ENCODE measurements at places on chromosomes 1 and 21.

DNA sequence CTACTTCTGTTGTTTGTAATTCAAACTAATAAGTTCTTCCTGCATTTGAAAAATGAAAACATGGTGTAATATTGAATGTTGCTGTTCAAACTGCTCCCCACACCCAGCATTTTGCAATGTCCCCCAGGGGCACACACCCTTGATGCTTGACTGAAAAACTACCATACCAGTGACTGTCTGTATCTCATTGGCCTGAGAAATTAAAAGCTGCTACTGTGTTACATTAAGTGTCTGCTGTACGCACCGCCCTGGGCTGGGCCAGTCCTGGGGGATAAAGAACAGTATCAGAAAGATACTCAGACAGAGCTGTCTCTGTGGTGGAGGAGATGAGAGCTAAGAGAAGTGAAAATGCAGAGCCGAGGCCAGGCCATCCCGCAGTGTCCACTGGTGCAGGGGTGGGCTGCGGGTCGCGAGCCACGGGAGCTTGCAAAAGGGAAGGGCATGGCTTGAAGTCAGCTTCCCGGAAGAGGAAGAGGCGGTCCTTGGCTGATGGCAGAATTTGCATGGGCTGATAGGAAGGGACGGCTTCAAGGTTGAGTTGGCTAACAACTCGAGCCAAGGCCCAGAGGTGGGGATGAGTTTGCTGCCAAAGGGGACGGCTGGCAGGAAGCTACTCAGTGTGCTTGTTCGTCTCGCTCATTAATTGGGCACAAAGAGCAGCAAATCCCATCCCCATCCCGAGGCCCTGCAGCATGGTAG lies 329.8 kb upstream of the VAMP3 start:
- no peak for DNase-seq

DNA sequence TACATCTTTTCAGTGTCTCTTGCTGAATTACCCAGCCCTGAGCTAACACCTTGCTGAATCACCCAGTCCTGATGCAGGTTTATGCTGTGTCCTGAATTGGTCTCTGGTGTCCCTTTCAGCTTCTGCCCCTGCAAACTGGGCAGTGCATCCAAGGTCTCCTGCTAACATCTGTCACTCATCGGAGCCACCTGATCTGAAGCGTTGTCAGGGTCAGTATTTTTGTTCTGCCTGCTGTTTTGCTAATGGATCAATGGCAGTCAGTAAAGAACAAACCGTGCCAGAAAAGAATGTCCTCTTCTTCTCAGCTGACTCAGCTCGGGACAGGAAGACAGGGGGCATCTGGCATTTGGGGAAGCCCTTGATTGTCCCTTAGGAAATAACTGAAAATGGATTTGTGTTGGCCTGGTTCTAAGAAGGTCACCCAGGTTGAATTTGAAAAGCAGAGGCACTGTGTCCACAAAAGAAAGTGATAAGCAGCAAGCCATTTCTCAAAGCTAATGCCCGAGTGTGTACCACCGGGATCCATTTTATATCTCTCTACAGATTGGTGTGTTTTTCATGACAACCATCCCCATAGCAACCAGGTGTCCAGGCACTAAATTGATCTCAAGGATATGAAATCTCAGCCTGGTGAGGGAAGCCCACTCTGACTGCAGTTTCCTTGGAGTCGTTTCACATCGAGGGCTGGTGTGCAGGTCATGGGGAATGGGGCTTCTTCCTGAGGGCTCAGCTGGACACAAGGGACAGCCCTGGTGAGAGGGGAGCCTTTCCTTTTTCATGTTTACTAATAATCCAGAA lies 109.7 kb upstream of the IRF2BP2 start:
- DNase-seq, result no peak

DNA sequence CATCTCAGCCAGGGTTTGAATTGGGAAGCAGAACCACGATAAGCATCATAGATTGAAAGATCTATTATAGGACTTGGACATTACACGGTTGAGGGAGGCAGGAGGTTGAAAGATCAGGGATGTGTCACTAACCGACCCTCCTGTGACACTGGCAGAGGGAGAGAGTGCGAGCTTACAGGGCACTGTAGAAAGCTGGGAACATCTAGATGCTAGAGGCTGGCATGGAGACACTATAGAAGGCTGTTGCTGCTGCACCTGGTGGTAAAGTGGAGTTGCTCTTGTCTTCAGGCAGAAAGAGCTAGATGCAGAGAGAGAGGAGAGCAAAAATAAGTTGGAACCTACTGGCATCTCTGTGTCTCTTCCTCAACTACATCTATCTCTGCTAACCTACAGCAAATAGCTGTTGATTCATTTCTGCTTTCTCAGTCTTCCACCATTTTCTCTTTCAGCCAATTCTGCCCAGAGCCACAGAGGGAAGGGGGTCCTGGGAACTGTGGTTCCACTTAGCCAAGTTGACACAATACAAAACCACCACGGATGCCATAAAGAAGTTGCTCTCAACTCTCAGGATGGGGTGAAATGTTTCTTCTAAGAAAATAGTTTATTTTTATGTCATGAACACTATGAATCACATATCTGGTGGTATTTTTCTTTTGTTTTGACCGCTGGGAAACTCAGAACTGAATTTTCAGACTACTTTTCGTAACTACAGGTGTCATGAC lies 155.9 kb downstream of the ZNF281 start:
- DNase-seq, result no peak

- DNase-seq, result no peak
Observed at GRCh38 chr21:25859235-25859929, 124.6 kb downstream of the GABPA start.

- DNase-seq, result no peak
Observed at GRCh38 chr1:20322825-20323612, 32.3 kb downstream of the VWA5B1 start.

DNA sequence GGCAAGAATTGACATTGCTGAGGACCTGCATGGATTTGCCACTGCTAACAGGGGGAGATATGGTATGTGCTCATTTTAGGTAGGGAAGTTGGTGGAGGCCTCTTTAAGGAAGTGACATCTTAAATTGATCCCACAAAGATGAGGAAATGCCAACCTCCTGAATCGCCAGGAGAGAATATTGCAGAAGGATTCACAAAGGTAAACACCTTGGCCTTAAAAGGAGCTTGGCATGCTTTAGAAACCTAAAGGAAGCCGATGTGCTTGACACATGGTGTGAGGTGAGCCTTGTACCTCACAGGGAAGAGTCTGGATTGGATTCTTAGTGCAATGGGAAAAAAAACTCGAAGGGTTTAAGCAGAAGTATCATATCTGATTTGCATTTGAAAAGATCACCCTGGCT lies 470.5 kb upstream of the DAB1 start:
- DNase-seq, result no peak

DNA sequence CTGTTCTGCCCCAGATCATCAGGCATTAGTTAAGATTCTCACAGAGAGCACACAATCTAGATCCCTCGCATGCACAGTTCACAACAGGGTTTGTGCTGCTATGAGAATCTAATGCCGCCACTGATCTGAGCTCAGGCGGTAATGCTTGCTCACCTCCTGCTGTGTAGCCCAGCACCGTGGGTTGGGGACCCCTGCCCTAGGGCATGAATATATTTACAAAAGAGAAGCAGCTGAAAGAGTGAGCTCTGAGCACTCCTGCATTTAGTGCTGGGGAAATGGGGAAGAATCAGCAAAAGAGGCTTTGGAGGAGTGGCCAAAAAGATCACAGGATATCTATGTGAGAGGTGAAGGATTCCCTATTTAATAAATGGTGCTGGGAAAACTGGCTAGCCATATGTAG lies 5.6 kb downstream of the CFAP57 start:
- no peak for DNase-seq

DNA sequence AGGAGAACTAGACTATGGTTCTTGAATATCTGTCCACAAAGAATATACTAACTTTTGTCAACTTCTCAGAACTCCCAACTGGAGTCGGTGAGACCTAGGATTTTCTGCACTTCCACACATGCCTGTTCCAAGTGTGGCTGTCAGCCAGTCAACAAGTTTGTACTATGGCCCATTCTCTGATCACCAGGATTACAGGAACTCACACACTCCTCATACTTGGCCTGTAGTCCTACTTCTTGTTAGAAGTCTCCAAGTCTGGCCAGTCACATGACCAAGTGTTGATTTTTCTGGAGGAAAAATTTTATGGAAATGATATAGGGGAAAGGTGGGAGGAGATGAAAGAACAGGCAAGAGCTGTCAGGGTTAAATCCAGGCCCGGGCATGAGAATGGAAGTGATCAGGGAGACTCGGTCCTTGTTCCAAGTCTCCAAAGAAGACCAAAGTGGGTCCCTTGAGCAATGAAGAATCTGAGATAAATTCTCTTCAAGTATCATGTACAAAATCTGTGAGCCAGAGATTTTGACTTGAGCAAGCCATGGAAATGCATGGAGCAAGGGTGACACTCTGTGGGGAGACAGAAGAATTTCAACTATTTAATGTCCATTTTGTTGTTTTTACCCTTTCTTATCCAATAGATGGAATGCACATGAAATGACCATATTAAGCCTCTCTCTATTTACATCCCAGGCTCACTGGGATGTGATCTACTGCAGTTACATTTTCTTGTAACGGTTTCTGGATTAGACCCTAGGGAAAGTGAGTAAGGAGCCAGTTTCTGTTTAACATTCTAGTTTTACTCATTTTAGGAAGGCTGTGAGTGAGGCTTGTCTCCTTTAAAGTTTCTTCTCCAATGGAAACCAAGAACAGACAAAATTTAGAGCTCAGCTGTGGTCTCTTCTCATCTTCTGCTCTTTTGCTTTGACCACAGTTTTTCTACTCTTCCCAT lies 320.9 kb downstream of the ASTN1 start:
- no peak for DNase-seq

GRCh38 chr1:193283016-193283415 lies 96.6 kb upstream of the B3GALT2 start:
- no peak for DNase-seq

DNA sequence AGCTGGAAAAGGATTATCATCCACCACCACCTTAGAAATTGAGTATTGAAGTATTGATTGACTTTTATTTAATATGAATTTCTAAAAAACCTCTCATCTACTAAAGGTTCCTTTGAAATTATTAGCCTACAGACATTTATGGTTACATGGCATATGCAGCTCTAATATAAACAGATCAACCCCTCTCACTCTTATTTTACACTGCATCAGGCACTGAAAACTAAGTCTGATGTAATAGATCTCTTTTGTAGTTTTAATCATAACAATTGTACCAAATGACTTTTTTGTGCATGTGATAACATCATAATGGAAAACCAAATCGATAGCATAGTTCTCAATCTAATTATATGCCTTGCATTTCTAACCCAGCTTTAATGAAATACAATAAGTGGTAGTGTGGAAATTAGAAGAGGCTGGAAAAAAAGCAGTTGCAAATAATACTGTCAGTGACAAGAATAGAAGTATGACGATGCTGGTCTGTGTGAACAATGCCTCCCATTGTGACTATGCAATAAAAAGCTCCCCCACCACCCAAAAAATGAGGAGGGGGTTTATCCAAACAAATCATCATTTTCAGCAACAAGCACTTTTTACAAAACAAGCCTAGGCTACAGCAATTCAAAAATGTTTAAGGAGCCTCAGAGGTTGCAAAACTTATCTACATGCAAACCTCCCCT lies 426.5 kb upstream of the NFIA start:
- DNase-seq, result no peak

GRCh38 chr1:8520483-8520966 lies 202.6 kb downstream of the SLC45A1 start:
- DNase-seq, result no peak

- no peak for DNase-seq
Observed at GRCh38 chr1:174352883-174353608, 94.7 kb upstream of the GPR52 start.

DNA sequence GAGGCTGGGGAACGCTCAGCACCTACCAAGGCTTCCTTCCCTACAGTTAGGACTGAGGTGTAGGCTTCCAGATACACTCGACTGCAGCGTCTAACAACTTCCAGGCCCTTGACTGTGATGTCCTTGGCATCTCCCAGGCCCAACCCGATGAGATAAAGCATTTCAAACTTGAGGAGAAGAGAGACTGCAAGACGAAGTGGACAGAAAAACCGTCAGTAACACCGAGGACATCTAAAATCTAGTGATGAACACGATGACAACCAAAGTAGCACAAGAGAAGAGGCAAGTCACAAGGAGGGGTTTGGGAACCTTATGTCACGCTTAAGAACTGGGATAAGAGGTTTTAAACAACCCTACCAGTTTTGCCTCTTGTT lies 314 bp downstream of the DPH5 start:
- DNase-seq, result no peak

- no peak for DNase-seq
Observed at GRCh38 chr1:147099192-147099591, 73.1 kb downstream of the PRKAB2 start.

DNA sequence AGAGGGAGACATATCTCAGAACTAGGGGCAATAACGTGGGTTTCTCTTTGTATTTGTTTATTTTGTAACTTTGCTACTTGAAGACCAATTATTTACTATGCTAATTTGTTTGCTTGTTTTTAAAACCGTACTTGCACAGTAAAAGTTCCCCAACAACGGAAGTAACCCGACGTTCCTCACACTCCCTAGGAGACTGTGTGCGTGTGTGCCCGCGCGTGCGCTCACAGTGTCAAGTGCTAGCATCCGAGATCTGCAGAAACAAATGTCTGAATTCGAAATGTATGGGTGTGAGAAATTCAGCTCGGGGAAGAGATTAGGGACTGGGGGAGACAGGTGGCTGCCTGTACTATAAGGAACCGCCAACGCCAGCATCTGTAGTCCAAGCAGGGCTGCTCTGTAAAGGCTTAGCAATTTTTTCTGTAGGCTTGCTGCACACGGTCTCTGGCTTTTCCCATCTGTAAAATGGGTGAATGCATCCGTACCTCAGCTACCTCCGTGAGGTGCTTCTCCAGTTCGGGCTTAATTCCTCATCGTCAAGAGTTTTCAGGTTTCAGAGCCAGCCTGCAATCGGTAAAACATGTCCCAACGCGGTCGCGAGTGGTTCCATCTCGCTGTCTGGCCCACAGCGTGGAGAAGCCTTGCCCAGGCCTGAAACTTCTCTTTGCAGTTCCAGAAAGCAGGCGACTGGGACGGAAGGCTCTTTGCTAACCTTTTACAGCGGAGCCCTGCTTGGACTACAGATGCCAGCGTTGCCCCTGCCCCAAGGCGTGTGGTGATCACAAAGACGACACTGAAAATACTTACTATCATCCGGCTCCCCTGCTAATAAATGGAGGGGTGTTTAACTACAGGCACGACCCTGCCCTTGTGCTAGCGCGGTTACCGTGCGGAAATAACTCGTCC lies 1.3 kb upstream of the OLIG2 start:
- no peak for DNase-seq

- no peak for DNase-seq
Observed at GRCh38 chr1:46173361-46173856, 1.5 kb upstream of the TSPAN1 start.

DNA sequence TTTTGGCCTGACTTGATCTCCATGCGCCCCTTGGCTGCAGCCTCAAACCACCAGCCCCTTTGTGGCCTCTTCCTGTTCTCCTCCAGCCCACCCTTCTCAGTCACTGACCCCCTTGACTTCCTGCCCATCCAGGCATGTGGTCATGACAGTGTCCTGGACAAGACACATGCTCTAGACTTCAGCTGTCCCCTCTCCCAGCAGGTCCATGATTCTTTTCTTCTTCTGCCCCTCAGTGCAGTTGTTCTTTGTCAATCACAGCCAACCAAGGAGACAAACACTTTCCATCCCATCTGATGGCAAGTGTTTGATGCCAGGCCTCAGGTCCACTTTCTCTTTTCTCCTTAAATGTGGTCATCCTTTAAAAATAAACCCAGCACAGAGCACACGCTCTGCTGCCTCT lies 49.7 kb downstream of the SYT6 start:
- DNase-seq, result no peak
